ENCODE measurements at places on chromosomes 16 and 17.
A peak's percentile ranks its signal among the peaks of the same experiment; 100 is the strongest.

DNA sequence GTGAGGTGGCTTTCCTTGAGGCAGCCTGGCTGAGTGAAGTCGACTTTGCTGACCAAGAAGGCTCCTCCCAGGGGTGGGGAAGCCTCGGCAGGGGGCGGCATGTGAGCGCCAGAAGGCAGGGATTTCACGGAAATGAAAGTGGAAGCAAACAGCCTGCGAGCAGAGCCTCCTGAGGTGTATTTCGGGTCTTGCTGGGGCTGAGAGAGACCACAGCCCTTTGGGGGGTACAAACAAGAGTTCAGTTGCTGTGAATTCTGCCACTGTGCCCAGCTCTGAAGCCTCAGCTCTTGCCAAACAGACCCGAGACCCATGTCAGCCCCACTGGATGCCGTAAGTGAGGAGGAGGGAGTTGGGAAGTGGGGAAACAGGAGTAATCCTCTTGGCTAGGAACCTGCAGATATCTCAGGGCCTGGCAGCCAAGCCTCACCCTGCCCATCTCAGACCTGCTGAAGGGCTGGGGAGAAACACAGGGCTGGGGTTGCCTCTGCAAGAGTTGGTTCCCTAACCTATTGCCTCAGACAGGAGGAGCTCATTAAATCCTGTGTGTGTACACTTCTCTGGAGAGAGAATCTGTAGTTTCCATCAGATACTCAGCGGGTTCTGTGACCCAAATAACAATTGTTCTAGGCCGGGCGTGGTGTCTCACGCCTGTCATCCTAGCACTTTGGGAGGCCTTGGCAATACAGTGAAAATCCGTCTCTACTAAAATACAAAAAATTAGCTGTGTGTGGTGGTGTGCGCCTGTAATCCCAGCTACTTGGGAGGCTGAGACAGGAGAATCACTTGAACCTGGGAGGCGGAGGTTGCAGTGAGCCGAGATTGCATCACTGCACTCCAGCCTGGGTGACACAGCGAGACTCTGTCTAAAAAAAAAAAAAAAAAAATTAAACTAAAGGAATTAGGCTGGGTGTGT lies at the start of gene IFI35:
Gene IFI35 (plus strand): TSS at position 146 of the 913 bp plus-strand sequence. CDS start 164 bp downstream, at position 310.
- peak; percentile 90 for DNase-seq

DNA sequence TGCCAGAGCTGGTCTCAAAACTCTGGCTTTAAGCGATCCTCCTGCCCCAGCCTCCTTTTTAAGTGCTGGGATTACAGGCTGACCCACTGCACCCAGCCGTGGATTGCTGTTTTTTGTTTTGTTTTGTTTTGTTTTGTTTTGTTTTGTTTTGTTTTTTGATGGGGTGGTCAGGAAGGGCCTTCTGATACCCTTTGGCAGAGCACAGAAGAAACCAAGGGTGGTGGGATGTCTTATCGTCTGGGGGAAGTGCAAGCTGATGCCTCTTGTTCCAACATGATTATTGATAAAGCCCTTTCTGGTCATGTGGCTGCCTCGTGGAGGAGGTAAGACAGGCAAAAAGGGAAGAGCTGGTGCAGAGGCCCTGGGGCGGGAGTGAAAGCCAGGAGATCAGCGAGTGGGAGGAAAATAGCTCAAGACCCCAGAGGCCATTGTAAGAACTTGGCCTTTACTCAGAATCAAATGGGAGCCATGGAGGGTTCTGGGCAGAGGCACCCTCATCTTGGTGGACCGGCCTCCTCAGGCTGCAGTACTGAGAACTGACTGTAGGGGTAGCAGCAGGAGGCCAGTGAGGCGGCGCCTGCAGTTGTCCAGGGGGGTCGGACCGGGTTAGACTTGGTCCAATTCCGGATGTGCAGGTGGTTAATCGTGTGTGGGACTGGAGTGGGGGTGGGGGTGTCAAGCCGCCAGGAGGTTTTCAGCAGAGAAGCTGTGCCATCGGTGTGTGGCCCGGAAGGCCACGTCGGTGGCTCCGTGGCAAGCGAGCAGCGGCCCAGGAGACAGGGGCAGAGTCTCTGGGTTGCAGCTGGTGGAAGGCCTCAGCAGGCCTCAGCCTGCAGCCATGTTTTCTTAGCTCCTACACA lies 84.4 kb upstream of the GSE1 start:
- peak; percentile 42 for DNase-seq

- peak; percentile 57 for DNase-seq
These were observed 1.2 kb downstream of the DYNLL2 start for GRCh38 chr17:58084317-58084981.

GRCh38 chr16:58243528-58244004 lies 45.7 kb upstream of the CSNK2A2 start:
- DNase-seq: peak; percentile 21

DNA sequence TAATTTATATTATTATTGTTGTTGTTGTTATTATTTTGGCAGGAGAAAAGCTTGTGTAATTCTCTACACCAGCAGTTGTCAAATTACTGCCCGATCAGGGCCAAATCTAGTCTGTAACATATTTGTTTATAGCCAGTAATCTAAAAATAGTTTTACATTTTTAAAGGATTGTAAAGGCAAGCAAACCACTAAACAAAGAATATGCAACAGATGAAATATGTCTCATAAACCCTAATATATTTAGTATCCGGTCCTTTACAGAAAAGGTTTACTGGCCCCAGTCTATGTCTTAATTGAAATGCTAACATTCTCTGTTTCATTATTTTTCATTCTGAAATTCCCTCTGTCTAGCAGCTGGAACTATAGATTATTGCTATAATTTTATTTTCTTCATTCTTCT lies 709.5 kb downstream of the KCNJ2 start:
- DNase-seq: no peak
